ENCODE measurements at places on chromosomes 16 and 17.

GRCh38 chr16:74480150-74481029 lies 59.1 kb upstream of the CLEC18B start:
- DNase-seq, result peak; percentile 52

DNA sequence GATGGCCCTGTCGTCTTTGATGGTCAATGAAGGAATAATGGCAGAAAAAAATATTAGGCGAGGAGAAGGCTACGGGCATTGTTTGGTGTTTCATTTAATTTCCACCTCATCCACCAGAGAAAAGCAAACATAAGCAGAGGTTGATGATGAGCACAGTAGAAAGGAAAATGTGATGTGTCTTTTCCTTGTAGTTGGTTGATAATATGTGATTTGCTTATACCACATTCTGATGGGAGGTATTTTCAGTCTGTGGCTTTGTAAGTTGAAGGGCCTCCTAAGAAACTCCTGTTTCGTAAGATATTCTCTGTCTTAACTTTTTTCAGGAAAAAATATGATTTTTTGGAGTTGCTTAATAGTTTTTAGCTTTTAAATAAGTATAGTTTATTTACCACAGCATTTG lies 215.7 kb downstream of the PRKCA start:
- no peak for DNase-seq

DNA sequence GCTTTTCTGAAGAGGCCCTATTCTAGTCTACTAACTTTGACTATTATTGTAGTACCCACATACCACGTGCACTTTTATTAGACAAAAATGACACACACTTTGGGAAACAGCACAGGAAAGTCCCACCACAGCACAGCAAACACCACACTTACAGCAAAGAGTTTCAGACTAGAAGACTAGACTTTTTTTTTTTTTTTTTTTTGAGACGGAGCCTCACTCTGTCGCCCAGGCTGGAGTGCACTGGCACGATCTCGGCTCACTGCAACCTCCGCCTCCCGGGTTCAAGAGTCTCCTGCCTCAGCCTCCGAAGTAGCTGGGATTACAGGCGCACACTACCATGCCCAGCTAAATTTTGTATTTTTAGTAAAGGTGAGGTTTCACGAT lies 20.1 kb downstream of the YWHAE start:
- DNase-seq, result no peak

DNA sequence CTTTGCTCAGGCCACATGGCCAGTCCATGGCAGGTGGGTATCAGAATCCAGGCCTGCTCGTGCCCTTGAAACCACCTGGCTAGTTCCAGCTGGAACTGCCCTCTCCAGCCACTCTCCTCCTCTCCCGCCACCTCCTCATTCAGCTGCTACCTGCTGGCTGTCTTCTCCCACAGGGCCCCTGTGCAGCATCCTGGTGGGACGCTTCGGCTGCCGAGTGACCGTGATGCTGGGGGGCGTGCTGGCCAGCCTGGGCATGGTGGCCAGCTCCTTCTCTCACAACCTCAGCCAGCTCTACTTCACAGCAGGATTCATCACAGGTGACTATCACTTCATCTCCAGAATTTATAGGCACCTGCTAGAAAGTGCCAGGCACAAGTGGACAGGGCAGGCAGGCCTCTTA lies 10.1 kb downstream of the SLC16A5 start:
- no peak for DNase-seq

GRCh38 chr17:20896153-20896649 lies 146.6 kb downstream of the USP22 start:
- DNase-seq, result no peak

GRCh38 chr17:75803883-75804282 lies 19.3 kb downstream of the UNK start:
- DNase-seq, result no peak

DNA sequence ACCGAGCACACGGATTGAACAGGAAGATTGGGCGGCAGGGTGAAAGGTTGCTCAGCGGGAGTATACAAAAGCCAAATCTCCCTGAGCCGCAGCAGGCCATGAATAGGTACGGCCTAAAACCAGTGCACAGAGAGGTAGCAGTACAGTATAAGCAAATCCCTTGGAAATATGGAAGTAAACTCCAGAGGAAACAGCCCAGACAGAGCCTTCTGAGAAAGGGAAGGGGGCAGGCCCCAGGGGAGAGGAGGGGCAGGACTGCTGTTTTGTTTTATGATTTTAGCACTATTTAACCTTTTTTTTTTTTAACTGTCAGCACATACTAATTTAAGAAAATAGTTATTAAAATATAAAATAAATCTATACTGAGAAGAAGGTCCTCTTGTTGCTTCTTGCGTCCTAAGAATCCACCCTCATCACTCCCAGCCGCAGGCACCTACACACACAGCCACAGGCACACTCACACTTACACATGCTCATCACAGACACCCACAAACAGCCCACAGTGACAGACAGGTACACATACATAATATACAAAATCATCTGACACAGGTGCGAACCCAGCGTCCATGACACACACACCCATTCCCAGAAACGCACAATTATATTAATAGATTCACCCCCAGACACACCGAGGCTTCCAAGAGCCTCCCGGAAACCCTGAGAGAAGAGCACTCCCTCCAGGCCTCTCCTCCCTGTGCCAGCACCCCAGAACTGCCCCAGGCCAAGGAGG lies 12.8 kb downstream of the PLXDC1 start:
- no peak for DNase-seq

DNA sequence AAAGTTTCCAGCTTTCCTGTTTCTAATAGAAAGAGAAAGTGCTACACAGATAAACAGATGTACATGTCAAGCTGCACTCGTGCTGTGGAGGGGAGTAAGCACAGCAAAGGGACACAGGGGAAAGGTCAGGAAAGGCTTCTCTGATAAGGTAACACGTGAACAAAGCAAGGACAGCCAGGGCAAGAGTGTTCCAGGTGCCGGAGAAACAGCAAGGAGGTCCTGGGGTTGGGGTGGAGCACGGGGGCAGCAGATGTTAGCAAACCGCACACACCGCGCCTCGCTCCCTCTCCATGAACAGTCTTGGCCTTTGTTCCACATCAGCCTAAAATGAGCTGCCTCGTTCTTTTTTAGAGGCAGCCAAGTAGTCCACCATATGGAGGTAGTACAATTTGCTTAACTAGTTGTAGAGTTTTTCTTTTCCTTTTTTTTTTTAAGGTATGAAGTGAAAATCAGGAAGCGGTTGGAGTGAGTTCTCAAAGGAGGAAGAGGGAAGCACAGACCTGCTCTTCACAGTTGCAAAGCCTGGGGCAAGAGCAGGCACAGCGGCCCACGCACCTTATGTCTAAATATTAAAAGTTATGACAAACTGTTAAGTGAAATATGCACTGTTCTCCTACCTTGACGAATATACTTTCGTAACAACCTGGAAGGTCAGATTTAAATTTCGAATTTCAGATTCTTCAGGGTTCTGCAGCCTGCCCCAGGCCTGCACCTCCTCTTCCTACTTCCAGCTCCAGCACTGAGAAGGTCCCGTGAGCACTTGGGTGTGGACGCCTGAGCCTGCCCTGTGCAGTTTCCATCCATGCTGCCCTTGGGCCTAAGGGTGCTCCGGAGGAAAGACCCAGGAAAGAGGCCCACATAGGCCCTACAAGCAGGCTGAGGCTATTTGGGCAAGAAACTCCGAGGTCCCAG lies 41.5 kb upstream of the RPH3AL start:
- DNase-seq, result no peak

- no peak for DNase-seq
Observed at GRCh38 chr16:55184052-55184451, 140.0 kb upstream of the IRX6 start.

DNA sequence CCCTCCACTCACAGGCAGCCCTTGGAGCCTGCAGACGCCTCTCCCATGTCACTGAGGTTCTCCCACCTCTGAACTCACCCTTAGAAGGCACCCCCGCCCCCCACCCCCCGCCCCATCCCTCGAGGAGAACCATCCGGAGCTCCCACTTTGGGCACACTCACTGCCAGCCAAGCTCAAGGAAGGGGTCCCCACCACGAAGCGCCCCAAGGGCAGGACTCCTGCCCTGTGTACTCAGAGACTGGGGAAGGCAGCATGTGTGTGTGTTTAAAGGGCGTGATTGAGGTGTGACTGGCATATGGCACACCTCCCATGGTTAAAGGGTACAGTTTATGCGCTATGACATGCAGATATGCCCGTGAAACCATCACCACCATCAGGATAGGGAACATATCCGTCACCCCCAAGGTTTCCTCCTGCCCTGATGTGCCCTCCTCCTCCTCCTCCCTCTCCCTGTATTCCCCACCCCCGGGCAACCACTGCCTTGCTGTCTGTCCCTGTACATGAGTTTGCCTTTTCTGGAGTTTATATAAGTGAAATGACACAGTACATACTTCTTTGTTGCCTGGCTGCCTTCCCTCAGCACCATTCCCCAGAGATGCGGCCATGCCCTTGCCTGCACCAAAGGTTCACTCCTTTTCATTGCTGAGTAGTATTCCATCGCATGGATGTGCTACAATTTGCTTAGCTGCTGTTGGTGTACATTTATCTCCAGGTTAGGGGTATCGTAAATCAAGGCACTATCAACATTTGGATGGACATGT lies 14.0 kb upstream of the RBFOX3 start:
- peak; percentile 4 for DNase-seq

GRCh38 chr17:16969931-16970906 lies 1.7 kb downstream of the TNFRSF13B start:
- DNase-seq, result no peak

DNA sequence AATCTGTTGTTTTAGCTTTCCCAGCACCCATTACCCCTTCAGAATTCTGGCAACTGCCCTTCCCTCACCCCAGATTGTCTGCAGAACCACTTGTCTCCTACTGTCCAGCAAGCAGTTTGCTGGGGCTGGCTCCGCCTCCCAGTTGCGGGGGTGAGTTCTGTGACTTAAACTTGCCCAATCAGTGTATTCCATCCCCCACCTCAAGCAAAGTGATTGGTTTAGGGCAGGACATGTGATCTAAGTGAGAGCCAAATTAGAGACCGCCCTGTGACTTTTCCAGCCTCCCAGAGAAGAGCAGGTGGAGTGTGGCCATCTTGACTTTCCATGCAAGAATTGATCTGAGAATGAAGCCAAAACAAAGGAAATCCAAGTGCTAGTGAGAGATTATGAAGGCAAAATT lies 22.7 kb upstream of the SRCIN1 start:
- DNase-seq, result no peak

GRCh38 chr16:11379420-11379819 lies 34.2 kb downstream of the RMI2 start:
- no peak for DNase-seq

All from AG08396 (cell line).